ENCODE measurements at places on chromosomes 13 and 19.
A peak's percentile ranks its signal among the peaks of the same experiment; 100 is the strongest.

- DNase-seq: peak; percentile 11
Observed at GRCh38 chr19:16714702-16715287, 4.9 kb upstream of the NWD1 start.

GRCh38 chr13:19927117-19927748 is 31.3 kb upstream of the ZMYM2 start:
- no peak for DNase-seq

DNA sequence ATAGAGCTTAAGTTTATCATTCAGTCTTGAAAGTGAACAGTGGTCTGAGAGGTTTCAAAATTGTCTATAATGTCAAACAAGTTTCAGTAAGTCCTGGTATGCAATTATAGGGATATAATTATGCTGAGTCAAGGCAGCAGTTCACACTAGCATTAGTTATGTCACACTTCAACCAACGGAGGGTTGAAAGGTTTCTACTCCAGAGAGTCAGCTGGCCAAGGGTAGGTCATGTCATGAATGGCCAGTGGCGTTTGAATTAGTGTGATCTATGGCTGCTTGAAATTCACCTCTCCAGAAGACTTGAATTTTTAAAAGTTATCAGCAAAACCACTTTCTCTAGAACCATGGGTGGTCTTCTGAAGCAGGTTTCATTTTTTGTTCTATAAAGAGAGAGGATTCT is 108.6 kb downstream of the TNFRSF19 start:
- DNase-seq: no peak

GRCh38 chr13:44142941-44143665 is 230.5 kb upstream of the SERP2 start:
- DNase-seq: no peak

DNA sequence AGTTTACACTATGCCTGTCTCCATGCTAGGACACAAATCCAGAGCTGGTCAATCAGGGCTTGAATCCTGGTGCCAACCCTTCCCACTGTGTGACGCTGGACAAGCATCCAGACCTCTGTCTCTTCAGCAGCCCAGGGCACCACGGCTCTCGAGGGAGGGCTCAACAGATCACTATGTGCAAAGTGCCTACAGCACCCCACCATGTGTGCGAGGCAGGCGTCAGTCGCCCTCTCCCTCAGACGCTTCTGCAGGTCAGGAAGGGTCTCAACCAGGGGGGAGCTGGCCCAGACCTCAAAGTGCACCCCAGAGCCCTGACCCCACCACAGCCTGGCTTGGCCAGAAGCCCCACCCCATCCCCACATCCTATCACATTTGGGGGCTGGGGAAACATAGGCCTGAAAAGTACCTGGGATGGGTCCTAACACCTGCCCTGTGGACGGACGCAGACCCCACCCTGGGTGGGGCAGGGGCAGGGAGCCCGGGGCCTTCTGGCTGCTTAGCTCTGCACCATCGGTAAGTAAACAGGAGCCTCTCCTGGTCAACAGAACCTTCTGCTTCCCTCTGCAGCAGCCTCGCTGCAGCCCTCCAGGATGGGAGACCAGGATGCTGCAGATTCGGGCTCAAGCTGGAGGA is 2.9 kb upstream of the C2CD4C start:
- no peak for DNase-seq

- DNase-seq: no peak
Observed at GRCh38 chr13:21025539-21025938, 35.8 kb downstream of the LATS2 start.

DNA sequence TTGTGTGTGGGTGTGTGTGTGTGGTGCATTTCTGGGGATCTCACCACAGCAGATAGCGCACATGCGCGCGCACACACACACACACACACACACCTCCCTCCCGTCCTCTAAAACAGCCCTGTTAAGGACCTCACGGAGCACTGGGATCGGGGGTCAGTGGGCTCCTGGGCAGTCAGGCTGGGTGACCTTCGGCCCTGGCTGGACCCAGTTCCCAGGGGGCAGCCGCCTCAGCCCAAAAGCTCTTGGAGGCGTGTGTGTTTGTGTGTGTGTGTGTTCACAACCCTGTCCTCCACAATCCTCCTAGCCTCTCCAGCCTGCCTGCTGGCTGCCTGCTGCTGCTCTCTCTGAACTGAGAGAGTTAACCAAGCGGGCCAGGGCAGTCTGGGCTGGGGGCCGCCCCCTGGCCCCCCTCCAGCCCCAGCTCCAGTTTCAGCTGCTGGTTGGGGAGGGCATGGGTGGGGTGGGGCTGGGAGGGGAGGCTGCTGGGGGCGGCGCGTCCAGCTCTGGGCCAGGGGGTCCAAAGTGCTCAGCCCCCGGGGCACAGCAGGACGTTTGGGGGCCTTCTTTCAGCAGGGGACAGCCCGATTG is at the start of gene FXYD1:
Gene FXYD1, plus strand, starts transcription at position 520 of the 588 bp plus-strand sequence. CDS start 1,256 bp downstream, outside the sequence.
- DNase-seq: no peak

DNA sequence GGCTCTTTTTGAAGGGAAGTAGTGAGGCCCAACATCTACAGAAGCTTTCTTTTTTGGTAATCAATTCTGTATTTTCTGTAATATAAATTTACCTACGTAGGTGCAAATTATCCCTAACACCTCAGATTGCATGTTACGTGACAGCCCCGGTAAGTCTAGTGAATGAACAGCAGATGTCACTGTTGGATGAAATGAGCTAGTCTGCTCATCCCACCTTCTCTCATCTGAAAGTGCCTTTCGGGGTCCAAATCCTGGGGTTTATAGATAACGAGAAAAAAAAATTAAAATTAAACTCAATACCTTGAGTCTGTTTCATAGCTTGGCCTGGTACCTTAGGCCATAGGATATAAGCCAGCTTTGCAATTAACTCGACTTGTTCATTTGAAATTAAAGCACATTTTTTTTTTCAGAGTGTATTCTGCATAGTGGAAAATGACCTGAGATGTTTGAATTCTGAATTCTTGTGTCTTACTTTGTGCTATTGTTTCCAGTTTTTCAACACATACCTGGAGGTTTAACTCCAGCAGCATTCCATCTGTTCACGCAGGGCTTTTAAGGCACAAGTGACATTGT is 548.2 kb downstream of the GPC5 start:
- DNase-seq: no peak

DNA sequence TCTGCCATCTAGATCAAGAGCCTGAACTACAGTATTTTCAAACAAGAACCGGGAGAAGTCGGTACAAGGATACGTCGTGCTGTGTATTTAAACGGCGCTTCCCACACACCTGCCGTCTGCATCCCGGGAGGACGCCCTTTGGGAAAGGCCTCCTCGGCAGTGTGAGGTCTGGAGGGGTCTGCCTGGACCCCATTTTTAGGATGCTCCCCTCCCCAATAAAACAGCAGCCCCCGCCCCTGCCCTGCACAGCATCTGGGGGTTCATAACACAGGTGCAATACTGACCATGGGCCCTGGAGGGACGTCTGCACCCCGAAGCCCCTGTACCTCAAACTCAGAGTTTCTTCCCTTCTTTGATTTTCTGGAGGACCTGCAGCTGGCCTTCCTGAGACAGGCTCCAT is 4.1 kb upstream of the C13orf46 start:
- no peak for DNase-seq

DNA sequence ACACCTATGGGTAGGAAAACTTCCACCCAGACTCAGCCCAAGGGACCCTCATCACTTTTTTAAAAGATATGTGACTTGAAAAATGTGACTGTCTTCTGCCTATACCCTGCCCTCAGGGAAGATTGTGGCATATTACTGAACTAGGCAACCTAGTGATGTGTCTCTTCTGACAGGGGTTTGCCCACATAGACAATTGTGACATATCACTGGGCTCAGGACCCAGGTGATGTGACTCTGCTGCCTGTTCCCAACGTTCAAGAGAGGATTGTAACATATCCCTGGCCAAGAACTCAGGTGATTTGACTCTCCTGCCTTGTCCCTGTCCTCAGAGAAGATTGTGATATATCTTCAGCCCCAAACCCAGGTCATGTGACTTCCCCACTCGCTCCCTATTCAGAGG is 86.3 kb upstream of the ZNF43 start:
- no peak for DNase-seq

DNA sequence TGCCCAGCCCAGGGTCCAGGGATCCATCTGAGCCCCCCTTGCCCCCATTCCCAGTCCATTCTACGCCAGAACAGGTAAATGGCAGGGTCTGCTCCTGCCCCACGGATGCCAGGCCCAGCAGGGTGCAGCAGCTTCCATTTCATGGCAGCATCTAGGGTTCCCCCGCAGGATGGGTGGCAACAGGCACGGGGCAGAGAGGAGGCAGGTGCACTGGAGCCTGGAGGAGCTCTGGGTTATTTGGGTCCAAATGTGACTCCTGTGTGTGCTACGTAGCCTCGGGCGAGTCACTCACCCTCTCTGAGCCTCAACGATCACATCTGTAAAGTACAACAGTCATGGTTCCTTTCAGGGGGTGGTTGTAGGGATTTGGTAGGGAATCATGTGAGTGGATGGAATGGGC is 27.4 kb downstream of the IL12RB1 start:
- no peak for DNase-seq

- DNase-seq: no peak
Observed at GRCh38 chr13:105991622-105992277, 543.7 kb downstream of the EFNB2 start.

- no peak for DNase-seq
Observed at GRCh38 chr13:65857942-65858565, 1372.1 kb downstream of the PCDH9 start.

- no peak for DNase-seq
Observed at GRCh38 chr13:102940143-102940542, 94.3 kb downstream of the ERCC5 start.

DNA sequence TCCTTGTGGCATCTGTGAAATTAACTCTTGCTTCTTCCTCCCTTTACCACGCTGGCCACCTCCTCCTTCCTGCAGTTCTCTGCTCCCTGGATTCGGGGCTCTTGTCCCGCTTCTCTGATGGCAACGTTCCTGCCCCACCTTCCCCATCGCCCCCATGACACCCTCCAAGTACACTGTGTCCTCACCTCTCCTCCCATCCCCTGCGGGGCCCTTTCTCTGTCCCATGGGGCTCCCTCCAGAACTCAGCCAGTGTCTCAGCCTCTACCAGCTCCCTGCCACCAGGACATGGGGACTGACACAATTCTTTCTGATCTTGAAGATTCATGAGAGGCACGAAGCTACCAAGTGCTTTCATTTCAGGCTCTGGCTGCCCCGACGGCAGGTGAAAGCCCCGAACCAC is 9.1 kb downstream of the CARS2 start:
- no peak for DNase-seq

- no peak for DNase-seq
Observed at GRCh38 chr13:46739447-46740098, 57.4 kb downstream of the ESD start.

DNA sequence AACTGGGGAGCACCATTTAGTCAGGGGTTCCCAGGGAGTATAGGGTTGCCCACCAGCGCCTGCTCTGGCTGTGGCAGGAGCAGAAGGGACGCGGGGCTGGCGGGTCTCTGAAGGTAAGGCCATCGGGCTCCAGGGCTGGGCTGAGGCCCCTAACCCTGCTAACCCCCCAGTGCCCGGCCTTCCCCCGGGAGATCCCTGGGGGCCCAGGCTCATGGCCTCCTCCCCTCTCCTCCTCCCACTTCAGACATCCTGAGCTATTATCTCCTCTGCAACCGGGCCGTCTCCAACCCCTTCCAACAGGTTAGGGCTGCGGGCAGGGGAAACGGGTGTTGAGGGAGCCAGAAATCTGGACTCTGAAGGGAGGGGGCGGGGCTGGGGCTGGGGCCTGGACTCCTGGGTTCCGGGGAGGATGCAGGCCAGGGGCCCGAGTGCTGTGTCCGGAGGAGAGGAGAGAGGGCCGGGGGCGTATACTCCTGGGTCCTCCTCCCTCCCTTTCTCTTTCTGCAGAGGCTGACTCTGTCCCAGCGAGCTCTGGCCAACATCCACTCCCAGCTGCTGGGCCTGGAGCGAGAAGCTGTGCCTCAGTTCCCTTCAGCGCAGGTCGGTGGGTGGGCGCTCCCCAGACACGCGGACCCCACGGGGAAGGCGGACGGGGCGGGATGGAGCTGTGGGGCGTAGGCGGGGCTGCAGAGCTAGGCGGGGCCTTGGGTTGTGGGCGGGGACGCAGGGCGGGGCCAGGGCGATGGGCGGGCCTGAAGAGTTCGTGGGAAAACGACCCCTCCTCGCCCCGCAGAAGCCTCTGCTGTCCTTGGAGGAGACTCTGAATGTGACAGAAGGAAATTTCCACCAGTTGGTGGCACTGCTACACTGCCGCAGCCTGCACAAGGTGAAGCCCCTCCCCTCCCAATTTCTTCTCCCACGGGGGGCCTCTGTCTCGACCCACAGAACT is 15.3 kb downstream of the TTYH1 start:
- DNase-seq: no peak

- no peak for DNase-seq
Observed at GRCh38 chr19:28556371-28556770, 656.6 kb downstream of the UQCRFS1 start.

GRCh38 chr13:33251131-33251661 is 34.4 kb downstream of the STARD13 start:
- no peak for DNase-seq

DNA sequence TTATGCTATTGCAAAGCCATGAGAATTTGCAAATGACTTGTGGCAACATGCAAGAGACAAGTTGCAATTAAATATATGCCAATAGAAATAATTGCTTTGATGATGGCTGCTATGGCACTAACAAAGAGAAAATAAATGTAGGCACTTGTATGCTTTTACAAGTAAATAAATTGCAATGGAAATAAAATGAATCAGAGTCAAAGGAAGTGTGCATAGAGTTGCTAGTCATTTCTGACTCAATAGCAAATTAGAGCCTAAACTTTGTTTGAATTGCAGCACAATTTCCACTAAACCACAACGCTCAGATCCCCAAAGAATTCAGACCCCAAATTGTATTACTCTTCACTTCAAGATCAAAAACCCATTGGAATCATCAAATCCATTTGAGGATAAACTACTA is 792.1 kb upstream of the ARGLU1 start:
- no peak for DNase-seq

- DNase-seq: no peak
Observed at GRCh38 chr19:32131005-32131404, 214.4 kb upstream of the ZNF507 start.

DNA sequence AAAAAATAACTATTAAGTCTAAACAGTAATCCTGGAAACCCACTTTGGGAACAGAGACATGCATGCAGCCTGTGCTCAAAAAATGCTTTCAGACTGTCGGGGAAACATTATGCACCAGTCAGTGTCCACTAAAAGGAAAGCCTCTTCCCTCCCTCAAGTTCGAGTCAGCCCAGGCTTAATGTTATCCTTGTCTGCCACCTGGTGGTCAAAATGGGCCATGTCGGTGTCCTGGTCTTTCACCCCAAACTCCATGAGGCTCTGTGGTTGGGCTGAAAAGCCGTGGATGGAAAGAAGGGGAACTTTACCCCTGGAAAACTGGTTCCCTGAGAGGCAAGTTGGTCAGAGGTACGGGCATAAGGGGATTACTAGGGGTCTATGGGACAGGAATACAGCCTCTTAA is 88.4 kb upstream of the ZNF492 start:
- DNase-seq: no peak

- no peak for DNase-seq
Observed at GRCh38 chr13:62205273-62205672, 789.6 kb upstream of the PCDH20 start.

- no peak for DNase-seq
Observed at GRCh38 chr13:97076898-97077297, 82.6 kb upstream of the OXGR1 start.

GRCh38 chr19:18670312-18670711 is 13.2 kb upstream of the CRTC1 start:
- DNase-seq: no peak

- DNase-seq: no peak
Observed at GRCh38 chr13:30851697-30852096, 54.4 kb upstream of the MEDAG start.

Data from stimulated activated CD8-positive, alpha-beta memory T cell treated with anti-CD3 and anti-CD28 coated beads, Interleukin-7, amount 100 ng/mL, for 48 hours (primary cell).